Pancreas (tissue), 10 donors: ENCODE measurements at places on chromosomes 2 and 18. TPM values are rescaled to one million over a fixed set of nuclear protein-coding genes. Genes with fewer than 3 reads are reported as not detected.

Gene LOXHD1
- polyA plus RNA-seq, result 0.46 TPM

Gene TLX2
- 0.12 TPM for polyA plus RNA-seq

Gene FAM228A
- polyA plus RNA-seq, result 0.56 TPM

Gene NDUFS1
- 15.7 TPM for polyA plus RNA-seq

Gene MBP
- 6.3 TPM for polyA plus RNA-seq

Gene TUBA3E
- polyA plus RNA-seq, result 0.11 TPM

Gene SNORC
- polyA plus RNA-seq, result 4.0 TPM

Gene DNAJC27
- 1.8 TPM for polyA plus RNA-seq

DNA sequence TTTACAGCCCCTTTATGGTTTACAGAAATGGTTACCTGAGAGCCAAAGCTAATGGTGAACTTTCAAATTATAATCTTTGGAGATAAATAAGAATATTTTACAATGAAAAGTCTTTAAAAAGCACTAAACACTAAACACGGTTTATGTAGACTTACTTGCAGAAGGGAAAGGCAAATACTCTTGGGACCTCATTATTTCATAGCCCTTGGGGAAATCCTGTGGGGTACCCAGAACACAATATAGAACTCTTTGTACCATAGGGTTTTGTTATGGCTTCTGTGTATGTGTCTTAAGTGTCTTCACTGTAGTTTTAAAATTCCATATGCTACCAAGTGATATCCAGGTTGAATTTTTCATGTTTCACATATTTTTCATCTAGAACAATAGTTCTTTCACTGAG lies 90.6 kb downstream of the KCNH7 start:
- no peak overlapping the region for H3K4me3 ChIP-seq
- H3K27ac ChIP-seq, result no peak overlapping the region
- H3K4me1 ChIP-seq, result peaks cover 22% of the 10 kb centered on the region
- no peaks in the 10 kb centered on the region for H3K27me3 ChIP-seq
- no peak for DNase-seq
- no peaks in the 10 kb centered on the region for H3K36me3 ChIP-seq

- no peaks in the 10 kb centered on the region for H3K4me1 ChIP-seq
- no peak overlapping the region for H3K4me3 ChIP-seq
- no peak for DNase-seq
- H3K27me3 ChIP-seq, result no peaks in the 10 kb centered on the region
These were observed 103.1 kb downstream of the SH3RF3 start for GRCh38 chr2:109231996-109232705.

DNA sequence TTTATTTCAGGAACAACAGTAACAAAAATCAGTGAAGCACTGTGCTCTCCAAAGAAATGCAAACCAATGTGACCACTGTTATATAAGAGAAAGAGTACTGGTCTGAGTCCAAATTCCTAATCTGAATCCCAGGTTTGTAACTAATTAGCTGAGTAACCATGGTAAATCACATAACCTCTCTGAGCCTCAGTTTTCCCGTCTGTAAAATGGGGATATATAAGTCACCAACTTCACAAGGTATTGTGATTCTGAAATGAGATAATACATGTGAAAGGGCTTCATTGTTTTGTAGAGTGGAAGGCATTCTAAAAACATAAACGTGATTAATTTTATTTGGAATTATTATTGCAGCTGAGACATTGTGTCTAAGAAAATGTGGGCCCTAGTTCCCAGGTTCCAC lies 91.3 kb upstream of the YPEL5 start:
- H3K36me3 ChIP-seq, result no peaks in the 10 kb centered on the region
- DNase-seq, result no peak
- no peaks in the 10 kb centered on the region for H3K4me1 ChIP-seq
- H3K4me3 ChIP-seq, result no peak overlapping the region
- no peaks in the 10 kb centered on the region for H3K27me3 ChIP-seq

DNA sequence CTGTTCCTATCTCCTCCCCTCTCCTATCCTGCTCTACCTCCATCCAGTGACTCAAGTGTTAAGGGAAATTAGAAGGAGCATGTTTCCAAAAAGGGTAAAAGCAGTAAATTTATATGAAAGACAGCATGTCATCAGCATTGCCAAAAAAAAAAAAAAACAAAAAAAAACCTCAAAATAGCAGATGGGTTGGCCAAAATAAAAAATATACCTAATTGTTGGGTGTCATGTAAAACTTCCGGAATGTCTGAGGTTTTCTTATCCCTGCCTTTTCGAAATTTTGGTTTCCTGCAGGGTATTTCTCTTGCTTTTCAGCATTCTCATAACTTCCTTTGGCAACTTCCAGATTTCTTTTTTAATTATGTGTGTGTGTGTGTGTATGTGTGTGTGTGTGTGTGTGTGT lies 241.6 kb upstream of the FN1 start:
- no peak for DNase-seq
- H3K36me3 ChIP-seq, result no peaks in the 10 kb centered on the region
- no peaks in the 10 kb centered on the region for H3K27me3 ChIP-seq
- H3K4me3 ChIP-seq, result no peak overlapping the region
- no peak overlapping the region for H3K27ac ChIP-seq
- H3K4me1 ChIP-seq, result no peaks in the 10 kb centered on the region

DNA sequence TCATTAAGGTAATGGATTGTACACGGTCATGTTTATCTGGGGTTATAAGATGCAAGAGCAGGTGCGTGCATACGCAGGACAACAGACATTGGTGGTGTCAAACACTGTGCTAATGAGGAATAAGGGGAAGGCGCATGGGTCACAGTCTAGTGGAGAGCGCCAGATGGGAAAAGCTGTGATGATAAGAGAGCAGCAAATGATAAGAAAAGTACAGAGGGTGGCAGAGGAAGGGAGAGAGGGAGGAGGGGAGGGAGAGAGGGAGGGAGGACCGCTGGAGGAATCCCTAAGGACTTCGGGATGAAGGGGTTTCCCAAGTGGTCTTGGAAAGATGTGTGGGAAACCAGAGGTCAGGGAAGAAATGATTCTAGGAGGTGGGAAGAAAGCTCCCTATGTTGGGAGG lies 2.9 kb downstream of the TNFRSF11A start:
- no peak for DNase-seq
- H3K27ac ChIP-seq, result no peak overlapping the region
- no peaks in the 10 kb centered on the region for H3K4me1 ChIP-seq

GRCh38 chr2:27681841-27682240 lies 18.2 kb downstream of the SLC4A1AP start:
- no peak overlapping the region for H3K4me3 ChIP-seq
- peaks cover 10% of the 10 kb centered on the region for H3K4me1 ChIP-seq
- H3K27me3 ChIP-seq, result no peaks in the 10 kb centered on the region
- no peaks in the 10 kb centered on the region for H3K36me3 ChIP-seq
- peak overlapping the region; percentile 85 for H3K27ac ChIP-seq
- DNase-seq, result no peak

- no peak for DNase-seq
- H3K27ac ChIP-seq, result no peak overlapping the region
- no peaks in the 10 kb centered on the region for H3K36me3 ChIP-seq
These were observed 3.0 kb upstream of the SULT1C3 start for GRCh38 chr2:108236676-108237335.
